Kidney epithelial cell (primary cell): ENCODE measurements at places on chromosomes 5 and 9.
A peak's percentile ranks its signal among the peaks of the same experiment; 100 is the strongest.

- DNase-seq: no peak
Observed at GRCh38 chr9:38708759-38709158, 11.2 kb downstream of the FAM240B start.

GRCh38 chr5:148163345-148163744, 5.0 kb upstream of the SPINK14 start:
- DNase-seq: no peak

GRCh38 chr5:82165740-82166530, 112.2 kb downstream of the RPS23 start:
- DNase-seq: peak; percentile 82

GRCh38 chr5:1235379-1235778, 10.2 kb downstream of the SLC6A18 start:
- no peak for DNase-seq

- DNase-seq: peak; percentile 88
Observed at GRCh38 chr9:35798658-35799374, 7.4 kb downstream of the NPR2 start.

- DNase-seq: peak; percentile 18
Observed at GRCh38 chr9:82031538-82032280, 43.1 kb downstream of the SPATA31D1 start.

DNA sequence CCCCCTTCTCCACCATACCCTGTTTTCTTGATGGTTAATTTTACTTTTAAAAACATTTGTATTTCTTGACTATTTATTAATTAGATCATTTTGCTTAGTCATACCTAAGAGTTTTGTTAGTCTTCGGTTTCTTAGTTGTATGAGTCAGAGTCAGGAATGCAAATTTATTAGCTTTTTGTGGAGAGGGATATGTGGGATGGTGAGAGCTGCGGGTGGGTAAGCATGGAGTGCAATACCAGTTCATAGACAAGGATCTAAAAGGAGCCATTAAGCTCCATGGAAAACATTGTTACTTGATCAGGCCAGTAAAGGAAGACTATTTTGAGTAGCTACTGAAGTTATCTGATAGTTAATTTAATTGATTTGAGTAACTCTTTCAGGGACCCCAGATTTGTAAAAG, 77.5 kb downstream of the ZSWIM6 start:
- peak; percentile 96 for DNase-seq

- no peak for DNase-seq
Observed at GRCh38 chr9:21856301-21857094, 54.1 kb downstream of the MTAP start.

- DNase-seq: no peak
Observed at GRCh38 chr5:77795846-77796245, 19.7 kb upstream of the TBCA start.

GRCh38 chr5:180790020-180790419, 12.6 kb downstream of the MGAT1 start:
- no peak for DNase-seq

- no peak for DNase-seq
Observed at GRCh38 chr9:136268318-136268717, 22.7 kb upstream of the QSOX2 start.

- no peak for DNase-seq
Observed at GRCh38 chr5:117065161-117065560, 490.5 kb upstream of the SEMA6A start.

GRCh38 chr5:137561608-137562007, 62.5 kb upstream of the SPOCK1 start:
- DNase-seq: no peak

DNA sequence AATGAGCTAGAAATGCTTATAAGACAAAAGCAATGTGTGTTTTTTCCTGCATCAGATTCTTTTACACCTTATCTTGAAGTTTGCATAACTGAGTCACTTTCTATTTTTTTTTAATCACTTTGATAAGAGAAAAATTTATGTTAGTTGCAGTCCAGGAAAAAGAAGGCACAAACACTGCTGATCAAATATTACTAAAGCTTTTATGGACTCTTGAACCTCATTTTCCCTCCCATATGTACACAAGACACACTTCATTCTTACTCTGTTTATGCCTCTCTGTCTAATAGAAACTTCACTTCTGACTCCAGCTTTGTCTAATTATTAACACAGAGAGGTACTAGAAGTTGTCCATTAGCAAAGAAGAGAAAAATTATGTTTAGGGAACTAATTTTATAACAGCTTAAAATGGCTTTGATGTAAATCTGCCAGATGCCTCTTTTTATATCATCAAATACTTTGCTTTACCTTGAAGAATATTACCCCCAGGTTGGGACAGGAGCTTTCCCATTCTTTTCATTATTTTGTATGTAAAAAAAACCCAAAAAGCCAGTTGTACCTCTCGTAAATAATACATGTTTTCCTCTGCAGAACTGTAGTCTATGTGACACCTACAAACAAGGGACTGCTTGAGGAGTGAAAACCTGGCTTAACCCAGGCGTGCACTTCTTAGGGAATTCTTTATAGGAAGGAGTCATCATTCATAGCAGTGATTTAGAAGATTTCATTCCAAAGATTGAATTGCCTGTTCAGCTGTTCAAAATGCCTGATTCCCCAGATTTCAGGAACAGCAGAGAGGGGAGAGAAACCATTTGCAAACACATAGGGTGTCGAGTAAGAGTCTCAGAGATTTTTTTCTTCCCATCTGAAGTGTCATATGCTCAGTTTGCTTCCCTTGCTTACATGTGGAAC, 72.6 kb downstream of the DAPK1 start:
- DNase-seq: no peak

GRCh38 chr9:78828521-78828920, 531.6 kb downstream of the PSAT1 start:
- DNase-seq: no peak

DNA sequence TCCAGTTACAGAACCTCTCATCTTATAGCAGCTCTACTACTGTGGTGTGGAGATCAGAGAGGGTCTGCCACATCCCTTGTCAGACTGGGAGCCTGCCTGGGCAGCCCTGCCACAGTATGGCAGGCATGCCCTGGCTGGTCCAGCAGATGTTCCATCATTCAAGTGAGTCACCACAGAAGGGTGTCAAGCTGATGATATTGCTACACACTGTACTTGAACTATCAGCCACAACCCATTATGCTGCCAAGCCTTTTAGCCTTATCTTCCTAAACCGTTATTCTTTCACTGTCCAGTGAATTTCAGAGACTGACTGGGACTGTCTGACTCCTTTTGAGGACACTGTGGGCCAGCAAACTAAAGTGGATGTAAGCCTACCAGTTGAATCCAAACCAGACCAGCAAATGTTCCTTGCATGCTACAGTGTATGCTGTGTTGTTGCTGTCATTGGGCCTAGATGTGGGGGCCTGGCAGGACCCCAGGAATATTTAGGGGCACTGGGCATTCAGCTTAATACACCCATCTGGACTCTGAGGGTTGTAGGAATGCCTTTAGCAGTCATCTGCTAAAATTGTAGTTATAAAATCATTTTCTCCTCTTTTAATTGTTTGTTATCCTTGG, 202.6 kb downstream of the NR3C1 start:
- peak; percentile 48 for DNase-seq

DNA sequence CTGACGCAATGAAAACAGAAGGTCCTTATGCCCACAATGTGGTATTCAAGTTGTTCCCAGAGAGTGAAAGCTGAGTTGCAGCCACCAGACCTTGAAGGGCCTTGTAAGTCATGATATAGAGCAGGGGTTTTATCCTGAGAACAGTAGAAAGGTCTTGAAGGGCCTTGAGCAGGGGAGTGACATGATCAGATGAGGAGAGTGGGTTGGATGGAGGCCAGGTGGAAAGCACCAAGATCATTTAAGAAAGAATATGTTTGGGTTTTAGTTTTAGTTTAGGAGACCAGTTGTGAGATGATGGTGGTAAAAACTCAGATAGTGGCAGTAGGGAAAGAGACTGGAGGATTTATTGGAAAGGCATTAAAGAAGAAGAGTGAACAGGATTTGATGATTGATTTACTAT, 5.9 kb downstream of the ITGA2 start:
- no peak for DNase-seq

DNA sequence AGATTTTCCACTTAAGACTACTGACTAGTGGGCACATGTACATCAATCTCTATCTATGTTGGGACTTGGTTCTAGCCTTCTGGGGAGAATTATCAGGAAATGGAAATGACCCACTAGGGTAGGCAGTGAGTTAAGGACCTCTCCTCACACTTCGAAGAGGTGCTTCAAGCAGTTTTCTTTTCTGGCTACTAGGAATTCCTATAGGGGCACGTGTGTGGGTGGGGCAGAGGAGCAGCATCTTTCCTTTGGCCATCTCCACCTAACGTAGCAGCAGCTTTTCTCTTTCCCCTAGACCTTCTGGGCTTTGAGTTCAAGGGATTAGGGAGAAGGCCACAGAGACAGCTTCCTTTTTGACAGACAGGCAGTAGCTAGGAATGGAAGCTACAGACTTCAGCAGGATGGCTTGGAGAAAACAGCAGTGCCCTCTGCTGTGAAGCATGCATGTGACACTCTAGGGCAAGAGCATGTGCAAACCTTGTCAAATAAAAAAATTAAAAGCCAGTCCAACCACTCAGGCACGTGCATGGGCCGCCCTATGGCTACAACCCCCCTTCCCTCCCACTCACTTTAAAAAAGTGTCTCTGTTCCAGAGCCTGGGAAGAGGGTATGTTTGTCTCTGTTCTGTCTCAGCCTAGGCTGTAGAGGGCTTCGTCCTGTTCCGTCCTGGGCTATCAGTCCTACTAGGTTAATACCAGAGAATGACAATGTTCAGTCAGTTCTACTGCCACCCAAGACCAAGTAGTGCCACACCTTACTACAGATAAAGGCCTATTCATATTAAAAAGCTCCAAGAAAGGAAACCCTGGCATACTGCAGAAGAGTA, 8.7 kb upstream of the GFRA3 start:
- DNase-seq: peak; percentile 18

GRCh38 chr9:17987189-17987588, 408.3 kb downstream of the SH3GL2 start:
- DNase-seq: no peak

DNA sequence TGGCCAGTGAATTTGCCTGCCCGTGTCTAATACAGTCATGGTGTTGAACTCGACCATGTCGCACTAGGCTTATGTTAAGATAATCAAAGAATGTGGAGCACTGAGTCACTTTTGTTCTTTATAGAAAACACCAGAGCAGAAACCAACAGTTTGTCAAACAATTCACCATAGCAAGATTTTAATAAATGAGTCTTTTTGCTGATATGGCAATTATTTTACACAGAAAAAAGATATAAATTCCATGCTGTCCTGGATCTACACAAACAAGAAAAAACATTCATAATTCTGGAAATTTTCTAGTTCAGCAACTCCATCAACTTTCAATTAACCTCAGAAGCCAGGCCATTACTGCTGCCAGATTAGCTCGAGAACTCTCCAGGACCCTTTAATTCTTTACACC, 208.9 kb downstream of the ZNF608 start:
- DNase-seq: no peak

DNA sequence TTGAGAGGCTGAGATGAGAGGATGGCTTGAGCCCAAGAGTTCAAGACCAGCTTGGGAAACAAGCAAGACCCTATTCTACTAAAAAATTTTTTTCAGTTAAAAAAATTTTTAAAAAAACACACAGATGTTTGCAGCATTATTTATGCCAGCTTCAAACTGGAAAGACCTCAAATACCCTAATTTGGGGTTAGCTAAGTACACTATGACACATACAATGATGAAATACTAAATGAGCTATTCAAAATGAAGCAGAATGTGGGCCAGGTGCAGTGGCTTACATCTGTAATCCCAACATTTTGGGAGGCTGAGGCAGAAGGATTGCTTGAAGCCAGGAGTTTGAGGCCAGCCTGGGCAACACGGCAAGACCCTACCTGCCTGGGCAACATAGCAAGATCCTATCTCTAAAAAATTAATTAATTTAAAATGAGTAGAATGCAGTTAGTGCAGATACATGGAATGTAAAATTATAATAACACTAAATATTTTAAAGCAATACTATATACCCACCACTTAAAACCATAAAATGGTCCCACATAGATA, 44.9 kb downstream of the LHFPL2 start:
- no peak for DNase-seq

DNA sequence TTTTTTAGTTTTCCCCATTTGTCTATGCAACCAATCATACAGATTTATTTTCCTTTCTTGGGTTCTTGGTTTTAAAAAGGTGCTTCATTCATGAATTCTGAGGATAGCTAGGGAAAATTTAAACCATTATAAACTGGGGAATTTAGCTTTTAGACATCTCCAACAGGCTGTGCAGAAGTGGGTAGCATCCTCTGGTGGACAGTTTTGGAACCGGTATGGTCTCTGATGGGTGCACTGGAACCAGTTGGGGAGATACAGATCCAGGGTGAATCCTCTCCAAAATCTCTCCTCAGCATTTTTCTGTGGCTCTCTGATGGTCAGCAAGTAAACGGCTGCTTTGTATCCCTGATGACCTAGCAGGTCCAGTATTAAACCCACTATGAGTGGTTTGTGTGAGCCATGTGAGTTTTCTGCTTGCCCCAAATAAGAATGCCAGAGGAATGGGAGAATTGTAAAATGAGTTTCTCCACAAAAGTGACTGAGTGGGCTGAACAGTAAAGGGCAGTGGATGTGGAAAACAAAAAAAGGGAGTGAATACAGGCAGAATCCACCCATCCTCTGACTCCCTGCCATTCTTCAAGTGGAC, 9.1 kb upstream of the DNAJC25 start:
- no peak for DNase-seq

GRCh38 chr5:133524666-133525065, 87.7 kb downstream of the FSTL4 start:
- no peak for DNase-seq

GRCh38 chr5:155481182-155481581, 467.6 kb downstream of the KIF4B start:
- no peak for DNase-seq

DNA sequence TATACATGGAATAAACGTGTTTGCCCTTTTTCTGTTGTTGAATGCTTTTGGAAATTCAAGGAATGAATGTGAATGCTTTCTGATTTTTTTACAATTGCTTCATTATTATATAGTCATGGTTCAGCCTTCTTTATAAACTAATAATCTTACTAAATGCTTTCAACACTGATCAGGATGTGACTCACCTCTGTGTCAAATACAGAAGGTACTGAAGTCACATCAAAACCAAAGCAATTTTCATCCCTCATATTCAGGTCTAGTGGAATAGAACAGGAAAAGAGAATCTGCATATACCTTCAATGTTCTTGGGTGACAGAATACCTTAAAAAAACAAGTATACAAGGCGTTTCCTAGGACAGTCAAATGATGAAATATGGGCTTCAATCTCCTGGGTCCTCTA, 170.7 kb downstream of the PDE4D start:
- DNase-seq: no peak

- no peak for DNase-seq
Observed at GRCh38 chr9:99349870-99350269, 127.8 kb downstream of the SEC61B start.

DNA sequence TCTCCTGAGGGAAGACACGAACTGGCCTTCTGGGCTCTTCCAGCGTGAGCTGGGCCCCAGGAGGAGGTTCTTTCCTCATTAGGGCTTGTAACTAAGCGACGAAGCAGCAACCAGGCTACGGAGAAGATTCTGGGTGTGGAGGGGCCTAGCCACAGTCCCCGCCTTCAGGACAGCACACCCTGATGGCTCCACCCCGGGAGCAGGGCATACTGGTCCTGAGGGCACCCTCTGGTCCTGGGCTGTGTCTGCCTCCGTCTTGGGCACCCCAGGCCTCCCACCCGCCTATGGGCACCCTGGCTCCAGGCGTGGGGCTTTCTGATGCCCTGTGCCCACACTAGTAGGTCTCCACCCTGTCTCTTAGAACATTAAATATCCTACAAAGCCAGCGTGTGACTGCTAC, 136.4 kb downstream of the OLFM1 start:
- DNase-seq: no peak
